IPS DF 6.9 (cell line): ENCODE measurements at places on chromosomes 2 and 18.

GRCh38 chr18:36798738-36799473 lies 29.9 kb downstream of the TPGS2 start:
- no peak for DNase-seq

DNA sequence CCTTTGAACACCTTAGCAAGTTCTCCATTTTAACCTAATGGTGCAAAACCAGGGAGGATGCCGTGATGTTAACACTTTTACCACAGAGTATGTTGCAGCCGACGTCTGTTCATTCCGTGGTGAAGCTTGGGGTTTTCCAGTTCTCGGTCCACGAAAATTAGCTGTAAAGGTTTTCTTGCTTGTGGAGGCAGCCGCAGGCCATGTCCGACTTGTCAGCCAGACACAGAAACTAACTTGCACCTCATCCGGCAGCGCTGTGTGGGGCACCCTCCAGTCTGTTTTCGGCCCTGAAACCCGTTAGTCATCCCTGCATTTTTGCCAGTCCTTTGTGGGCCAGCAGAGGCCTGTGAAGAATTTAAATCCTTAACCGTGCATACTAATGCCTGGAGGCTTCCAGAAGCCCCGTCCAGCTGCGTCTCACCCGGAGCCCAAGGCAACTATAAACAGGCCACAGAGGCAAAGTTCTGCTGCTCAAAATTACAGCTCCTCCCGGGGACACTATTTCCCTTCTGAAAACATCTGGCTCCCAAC lies 70.6 kb downstream of the SH3YL1 start:
- no peak for DNase-seq

DNA sequence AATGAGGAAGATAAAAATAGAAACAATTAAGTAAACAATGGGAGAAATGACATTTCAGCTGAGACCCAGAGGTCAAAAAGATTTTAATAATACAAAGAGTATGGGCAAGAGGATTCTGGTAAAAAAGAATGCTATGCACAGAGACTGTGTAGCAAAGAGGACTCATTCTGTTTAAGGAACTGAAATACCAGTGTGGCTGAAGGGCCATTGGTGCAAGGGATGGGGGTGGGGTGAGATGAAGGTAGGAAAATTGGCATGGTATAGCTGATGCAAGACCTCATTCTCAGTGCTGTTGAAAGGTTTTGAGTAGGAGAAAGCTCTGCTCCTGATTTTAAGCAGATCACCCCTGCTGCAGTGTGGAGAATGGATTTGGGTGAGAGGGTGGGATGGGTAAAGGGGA lies 10.8 kb downstream of the GALNT1 start:
- no peak for DNase-seq

GRCh38 chr2:130922417-130922816 lies 85.7 kb downstream of the ARHGEF4 start:
- DNase-seq = no peak

- DNase-seq = no peak
These were observed 6.4 kb upstream of the XDH start for GRCh38 chr2:31420936-31421335.

DNA sequence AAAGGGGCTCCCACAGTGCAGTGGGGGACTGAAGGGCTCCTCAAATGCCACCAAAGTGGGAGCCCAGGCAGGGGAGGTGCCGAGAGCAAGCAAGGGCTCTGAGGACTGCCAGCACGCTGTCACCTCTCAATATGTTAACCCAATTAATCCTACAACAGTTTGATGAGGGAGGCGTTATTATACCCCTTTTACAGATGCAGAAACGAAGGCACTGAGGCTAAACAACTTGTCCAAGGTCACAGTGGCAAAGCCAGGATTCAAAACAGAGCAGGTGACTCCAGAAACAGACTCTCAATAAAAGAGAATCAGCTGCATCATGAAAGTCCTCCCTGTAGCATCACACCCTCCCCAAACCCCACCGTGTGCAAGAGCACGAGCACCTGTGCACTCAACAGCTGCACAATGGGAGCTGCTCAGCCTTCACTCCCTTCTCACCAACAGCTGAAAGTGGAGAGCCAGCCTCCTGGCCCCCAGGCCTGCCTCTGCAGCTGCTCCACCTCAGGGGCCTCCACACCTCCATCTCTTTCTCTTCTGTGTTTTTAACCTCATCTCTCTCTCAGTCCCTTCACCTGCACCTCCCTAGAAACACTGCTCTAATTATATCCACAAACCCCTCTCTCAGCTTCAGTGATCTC lies 8.1 kb downstream of the NPC1 start:
- no peak for DNase-seq

- no peak for DNase-seq
These were observed 51.9 kb downstream of the REEP1 start for GRCh38 chr2:86285571-86285970.

GRCh38 chr2:43344868-43345373 lies 118.5 kb upstream of the ZFP36L2 start:
- no peak for DNase-seq
